ENCODE measurements at places on chromosomes 4 and X. TPM values are rescaled to one million over a fixed set of nuclear protein-coding genes. Genes with fewer than 3 reads are reported as not detected.

Gene DSPP
- total RNA-seq = not detected

Gene AMOT
- 9.9 TPM for total RNA-seq

Gene GNRHR
- total RNA-seq = not detected

Gene CLDN34
- total RNA-seq = not detected

Gene ENOX2
- 14.7 TPM for total RNA-seq

Gene LDOC1
- 4.8 TPM for total RNA-seq

Gene OCIAD2
- total RNA-seq = 18.5 TPM

Gene MGAT4D
- not detected for total RNA-seq

Gene SULT1E1
- not detected for total RNA-seq

Gene CCDC158
- 0.16 TPM for total RNA-seq

Gene ZMAT1
- 4.2 TPM for total RNA-seq

Gene PNPLA4
- total RNA-seq = 33.3 TPM

Gene SPACA5B
- total RNA-seq = not detected

Gene PAGE2
- total RNA-seq = not detected

Gene CDS1
- total RNA-seq = 0.68 TPM

Gene GLUD2
- total RNA-seq = 1.5 TPM

Gene INTU
- 4.1 TPM for total RNA-seq

Gene GRPR
- total RNA-seq = 0.19 TPM

Gene AP1S2
- total RNA-seq = 154 TPM

All from Right ventricle myocardium inferior (tissue), 1 donor.